ENCODE measurements at places on chromosomes 13 and 19.

- no peak for DNase-seq
These were observed 3.4 kb downstream of the C19orf12 start for GRCh38 chr19:29711584-29712132.

GRCh38 chr19:48821633-48822032, 10.8 kb upstream of the BCAT2 start:
- DNase-seq: no peak

- DNase-seq: peak; percentile 66
These were observed at the start of gene SLC25A23 for GRCh38 chr19:6459262-6460098. Gene SLC25A23, minus strand, starts transcription at chr19:6459792. Its CDS starts 164 bp downstream, at chr19:6459628.

DNA sequence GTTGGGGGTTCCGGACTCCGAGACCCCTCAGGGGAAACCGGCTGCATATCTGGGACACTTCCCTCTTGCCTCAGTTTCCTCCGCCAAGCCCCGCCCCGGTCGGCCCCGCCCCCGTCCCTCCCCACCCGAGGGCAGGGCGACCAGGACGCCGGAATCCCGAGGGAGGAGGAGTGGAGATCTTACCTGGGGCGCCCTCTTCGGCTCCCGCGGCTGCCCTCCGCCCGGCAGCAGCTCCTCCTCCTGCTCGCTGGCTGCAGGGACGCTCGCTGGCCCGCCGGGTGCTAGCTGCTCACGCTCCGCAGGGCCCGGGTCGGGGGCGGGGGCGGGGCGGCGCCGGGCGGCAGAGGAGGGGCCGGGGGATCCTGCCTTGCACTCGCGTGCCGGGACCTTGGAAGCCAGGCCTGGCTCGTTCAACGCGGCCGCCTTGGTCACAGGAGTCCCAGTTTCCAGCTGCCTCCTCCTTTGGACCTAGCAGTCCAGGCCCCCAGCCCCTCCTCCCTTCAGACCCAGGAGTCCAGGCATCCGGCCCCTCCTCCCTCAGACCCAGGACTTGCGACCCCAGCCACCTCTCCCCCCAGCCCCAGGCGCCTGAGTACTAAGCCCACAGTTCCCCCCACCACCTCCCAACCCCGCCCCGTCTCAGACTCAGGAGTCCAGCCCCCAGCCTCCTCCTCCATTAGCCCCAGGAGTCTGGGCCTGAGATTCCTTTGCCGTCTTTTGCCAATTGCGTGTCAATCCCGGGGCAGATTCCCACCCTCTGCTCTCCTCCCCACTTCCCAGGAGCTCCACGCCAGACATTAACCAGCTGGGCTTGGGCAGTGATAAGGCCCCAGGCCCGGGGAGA, at the start of gene NTF4:
Gene NTF4, minus strand, starts transcription at position 51 of the 844 bp plus-strand sequence. CDS start 2,821 bp downstream, outside the sequence.
- peak; percentile 53 for DNase-seq

- DNase-seq: no peak
These were observed 489 bp upstream of the ZNF653 start for GRCh38 chr19:11506101-11506555.

GRCh38 chr13:64688893-64689677, 2541.1 kb downstream of the PCDH9 start:
- peak; percentile 49 for DNase-seq
